ENCODE measurements at places on chromosomes 4 and X. TPM values are rescaled to one million over a fixed set of nuclear protein-coding genes. Genes with fewer than 3 reads are reported as not detected.

DNA sequence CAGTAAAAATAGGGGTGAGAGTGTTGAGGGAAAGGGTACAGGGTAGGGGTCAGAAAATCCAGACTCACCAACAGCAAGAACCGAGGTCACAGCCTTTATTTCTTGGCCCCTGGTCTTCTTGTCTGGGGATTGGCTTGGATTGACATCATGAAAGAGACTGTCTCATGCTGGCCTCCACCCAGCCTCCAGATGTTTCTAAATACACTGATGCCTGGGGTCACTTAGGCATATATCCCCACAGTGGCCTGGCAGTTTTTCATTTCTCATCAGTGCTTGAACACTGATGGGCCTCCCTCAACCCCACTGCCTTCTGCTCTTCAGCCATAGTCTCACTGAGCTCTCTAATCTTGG is 173.9 kb downstream of the RTL9 start:
- DNase-seq, result no peak

- DNase-seq, result no peak
Measured at GRCh38 chrX:42219231-42219630, 295.9 kb upstream of the CASK start.

- DNase-seq, result no peak
Measured at GRCh38 chrX:103356858-103357257, 552 bp downstream of the TCEAL9 start.

GRCh38 chr4:22712529-22712928 is 19.8 kb downstream of the GBA3 start:
- DNase-seq, result no peak

The GSX2 gene
- total RNA-seq, result not detected

The RTL5 gene
- total RNA-seq, result 1.9 TPM

DNA sequence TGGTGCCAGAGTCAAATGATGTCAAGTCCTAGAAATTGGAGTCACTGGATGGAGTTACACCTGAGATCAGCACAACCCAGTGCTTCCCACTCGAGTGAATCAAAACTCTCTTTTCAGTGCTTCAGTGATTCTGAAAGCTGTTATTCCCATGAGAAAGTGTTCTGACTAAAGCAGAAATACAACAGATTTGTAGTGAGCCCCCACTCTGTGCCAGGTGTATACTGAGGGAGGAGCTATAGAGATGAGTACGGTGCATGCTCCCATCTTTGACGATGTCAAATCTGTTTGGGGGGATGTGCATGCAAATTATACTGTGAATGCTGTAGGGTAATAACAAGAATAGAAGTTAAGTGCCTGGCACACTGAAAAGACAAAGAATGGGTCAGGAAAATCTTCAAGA is 330.2 kb downstream of the HS3ST1 start:
- DNase-seq, result no peak

DNA sequence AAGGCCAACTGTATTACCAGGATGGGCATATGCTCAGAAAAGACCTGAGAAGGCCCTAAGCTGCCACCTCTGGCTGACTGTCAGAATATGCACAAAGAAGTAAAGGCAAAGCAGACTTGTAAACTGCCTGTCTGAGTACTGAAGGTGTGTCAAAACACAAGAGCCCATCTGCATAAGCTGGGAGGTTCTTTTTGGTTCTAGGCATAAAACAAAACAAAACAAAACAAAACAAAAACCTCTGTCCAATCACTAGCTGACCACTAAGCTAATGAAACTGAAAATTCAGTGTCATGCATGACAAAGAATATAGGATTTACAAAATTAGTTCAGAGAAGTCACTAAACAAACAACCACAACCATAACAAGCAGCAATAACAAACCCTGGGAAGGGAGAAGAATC is 20.6 kb downstream of the SH3D19 start:
- no peak for DNase-seq

The NR0B1 gene
- not detected for total RNA-seq

- no peak for DNase-seq
Measured at GRCh38 chrX:115491766-115492165, 69.2 kb upstream of the PLS3 start.

- DNase-seq, result no peak
Measured at GRCh38 chrX:41471786-41472185, 24.6 kb downstream of the NYX start.

- DNase-seq, result no peak
Measured at GRCh38 chrX:56228914-56229313, 3.2 kb upstream of the KLF8 start.

GRCh38 chr4:42515156-42515884 is 118.0 kb downstream of the SHISA3 start:
- no peak for DNase-seq

DNA sequence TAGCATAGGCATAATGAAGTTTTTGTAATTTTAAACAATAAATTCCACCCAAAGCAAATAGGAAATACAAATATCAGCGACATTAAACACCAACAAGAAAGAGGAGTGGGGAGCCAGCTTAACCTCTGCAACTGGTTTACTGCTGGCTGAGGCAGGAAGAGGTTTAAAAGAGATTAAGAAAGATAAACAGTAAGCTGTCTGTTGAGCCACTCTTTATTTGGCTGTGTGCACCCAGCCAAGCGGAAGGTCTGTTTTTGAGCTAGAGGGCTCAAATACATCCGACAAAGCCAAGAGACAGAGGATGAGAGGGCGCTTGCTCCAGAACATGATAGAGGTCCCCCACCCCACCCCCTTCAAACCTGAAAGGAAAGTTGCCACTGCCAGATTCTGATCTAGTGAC is 191.4 kb downstream of the MGST2 start:
- no peak for DNase-seq

DNA sequence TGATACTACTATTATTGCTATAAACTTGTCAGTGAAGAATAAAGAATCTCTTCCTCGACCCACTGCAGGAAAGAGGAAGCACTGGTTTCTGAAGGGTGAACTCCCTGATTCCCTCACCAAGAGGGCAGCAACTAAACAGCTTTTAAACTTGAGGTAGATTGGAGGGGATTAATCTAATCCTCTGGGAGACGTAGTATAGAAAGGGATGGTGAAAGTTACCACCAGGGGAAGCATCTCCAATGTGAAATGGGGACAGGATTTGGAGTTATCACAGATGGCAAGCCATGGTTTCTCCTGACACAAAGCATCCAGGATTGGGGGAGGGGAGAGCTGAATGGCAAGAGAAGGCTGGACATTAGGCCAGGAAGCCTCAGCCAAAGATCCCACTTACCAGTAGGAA is 62.7 kb upstream of the PTPN13 start:
- DNase-seq, result no peak

DNA sequence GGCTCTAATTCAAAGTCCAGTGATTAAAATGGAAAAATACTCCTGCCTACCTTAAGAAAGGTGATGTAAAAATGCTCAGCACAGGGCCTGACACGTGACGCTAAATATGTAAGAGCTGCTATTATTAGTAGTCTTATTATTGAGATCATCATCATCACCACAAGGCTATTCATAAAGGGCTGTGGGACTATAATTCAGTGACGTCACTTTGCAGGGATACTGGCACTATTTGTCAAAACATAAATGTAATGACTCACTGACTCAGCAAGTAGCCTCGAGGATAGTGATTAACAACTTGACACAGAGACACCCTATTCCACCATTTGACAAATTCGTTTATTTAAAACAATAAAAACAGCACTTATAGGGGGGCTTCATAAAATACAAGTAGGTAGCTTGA is 258.9 kb downstream of the SPANXN1 start:
- DNase-seq, result no peak

The CSN1S1 gene
- total RNA-seq, result not detected

- DNase-seq, result no peak
Measured at GRCh38 chrX:15474028-15474427, 19.1 kb downstream of the PIR start.

GRCh38 chrX:154436983-154437752 is at the start of gene GDI1:
Gene GDI1, plus strand, starts transcription at chrX:154437154. Its CDS starts 101 bp downstream, at chrX:154437255.
- DNase-seq, result no peak

The CXCL8 gene
- total RNA-seq, result 322 TPM

- DNase-seq, result no peak
Measured at GRCh38 chr4:188767496-188767895, 628.3 kb downstream of the TRIML1 start.

- no peak for DNase-seq
Measured at GRCh38 chr4:123488916-123489315, 92.3 kb downstream of the SPRY1 start.

DNA sequence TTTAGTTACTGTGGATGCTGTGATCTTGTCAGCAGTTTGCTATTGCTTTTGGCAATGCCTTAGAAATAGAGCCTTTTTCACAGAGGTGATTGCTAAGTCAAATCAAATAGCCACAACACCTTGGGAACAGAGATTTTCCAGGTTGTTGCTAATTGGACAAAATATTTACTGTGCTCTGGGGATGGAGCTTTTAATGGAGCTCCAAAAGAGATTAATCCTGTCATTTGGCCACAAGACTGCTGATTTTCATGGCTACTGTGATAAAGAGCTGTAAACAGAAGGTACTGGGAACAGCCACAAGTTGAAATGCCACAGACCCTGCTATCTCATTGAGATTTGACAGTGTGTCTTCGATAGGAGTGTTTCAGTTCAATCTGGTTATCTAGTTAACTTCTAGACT is 1715.2 kb upstream of the ADGRL3 start:
- DNase-seq, result no peak

DNA sequence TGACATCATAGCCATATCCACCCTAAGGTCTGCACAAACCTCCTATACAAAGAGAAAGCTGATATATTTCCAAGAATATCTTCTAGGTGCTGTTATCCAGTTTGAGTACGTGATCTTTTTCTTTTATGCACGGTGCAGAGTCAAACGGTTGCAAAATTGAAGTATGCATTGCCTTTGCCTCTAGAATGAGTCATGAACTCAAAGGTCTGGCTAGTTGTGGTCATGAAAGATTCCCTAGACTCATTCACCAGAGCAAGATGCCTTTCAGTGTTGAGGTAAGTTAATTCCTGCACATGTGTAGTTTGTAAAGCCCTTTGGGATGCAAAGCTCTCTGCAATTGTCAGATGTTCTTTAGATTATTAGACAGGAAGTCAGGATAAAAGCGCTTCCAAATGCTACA is 704.4 kb downstream of the PCDH19 start:
- no peak for DNase-seq

The MYL5 gene
- total RNA-seq, result 14.4 TPM

DNA sequence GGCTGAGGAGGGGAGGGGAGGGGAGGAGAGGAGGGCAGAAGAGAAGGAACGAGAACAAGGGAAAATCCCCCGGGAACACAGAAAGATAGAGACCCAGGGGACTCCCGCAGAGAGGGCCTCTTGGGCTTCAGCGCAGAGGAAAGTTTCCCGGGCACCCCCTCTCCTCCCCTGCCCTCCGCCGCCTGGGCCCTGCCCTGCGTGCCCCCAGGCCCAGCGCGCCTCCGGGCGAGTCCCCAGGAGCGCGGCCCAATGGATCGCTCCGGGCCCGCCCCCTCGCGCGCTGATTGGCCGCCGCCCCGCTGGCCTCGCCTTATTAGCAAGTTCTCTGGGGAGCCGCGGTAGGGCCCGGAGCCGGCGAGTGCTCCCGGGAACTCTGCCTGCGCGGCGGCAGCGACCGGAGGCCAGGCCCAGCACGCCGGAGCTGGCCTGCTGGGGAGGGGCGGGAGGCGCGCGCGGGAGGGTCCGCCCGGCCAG is at the start of gene MSX1:
TSS of gene MSX1 (plus strand) at position 341 of the 474 bp plus-strand sequence. CDS start 235 bp downstream, outside the sequence.
- no peak for DNase-seq
